ENCODE measurements at places on chromosomes 2 and 18. TPM values are rescaled to one million over a fixed set of nuclear protein-coding genes. Genes with fewer than 3 reads are reported as not detected.

DNA sequence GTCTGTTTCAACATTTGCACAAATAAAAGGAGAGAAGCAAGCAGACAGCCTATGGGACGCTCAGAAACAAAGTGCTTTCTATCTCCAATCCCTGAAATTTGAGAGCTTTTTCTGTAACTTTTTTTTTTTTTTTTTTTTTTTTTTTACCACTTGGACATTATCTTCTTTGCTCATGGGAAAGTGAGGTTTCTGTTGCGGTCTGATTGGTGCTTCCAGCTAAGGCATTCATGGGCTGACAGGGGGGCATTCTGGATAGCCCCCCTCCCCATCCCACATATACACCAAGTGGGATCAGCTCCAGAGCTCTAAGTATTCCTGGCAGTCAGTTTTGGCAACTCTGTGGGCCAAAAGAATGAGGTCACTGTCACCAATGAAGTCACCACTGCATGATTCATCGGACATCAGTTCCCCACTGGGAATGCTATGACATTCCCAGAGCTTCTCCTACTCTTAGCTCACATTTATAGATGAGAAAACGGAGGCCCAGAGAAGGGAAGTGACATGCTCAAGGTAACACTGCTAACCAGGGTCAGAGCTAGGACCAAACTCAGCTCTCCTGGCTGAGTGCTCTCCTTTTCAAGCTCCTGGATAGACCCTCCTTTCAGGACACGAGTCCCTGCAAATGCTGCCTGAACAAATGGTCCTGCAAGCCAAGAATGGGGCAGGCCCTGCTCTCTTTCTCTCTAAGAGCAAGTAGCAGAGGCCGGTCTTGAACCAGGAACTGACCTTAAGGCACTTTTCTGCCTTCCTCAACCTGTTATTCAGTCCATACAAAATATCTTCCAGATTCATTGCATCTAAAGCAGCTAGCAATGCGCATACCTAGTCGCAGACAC lies 61.3 kb downstream of the TMEM247 start:
- H3K36me3 ChIP-seq: no peaks in the 10 kb centered on the region
- H3K4me3 ChIP-seq: no peak overlapping the region
- 0 out of 2 replicates have a peak, but pooled peaks cover 6% of the 10 kb centered on the region for H3K4me1 ChIP-seq

- H3K27me3 ChIP-seq: no peaks in the 10 kb centered on the region
- H3K4me1 ChIP-seq: no peaks in the 10 kb centered on the region
- DNase-seq: no peak
- H3K36me3 ChIP-seq: no peaks in the 10 kb centered on the region
- H3K27ac ChIP-seq: no peak overlapping the region
Observed at GRCh38 chr2:216590780-216591179, 42.4 kb upstream of the IGFBP2 start.

DNA sequence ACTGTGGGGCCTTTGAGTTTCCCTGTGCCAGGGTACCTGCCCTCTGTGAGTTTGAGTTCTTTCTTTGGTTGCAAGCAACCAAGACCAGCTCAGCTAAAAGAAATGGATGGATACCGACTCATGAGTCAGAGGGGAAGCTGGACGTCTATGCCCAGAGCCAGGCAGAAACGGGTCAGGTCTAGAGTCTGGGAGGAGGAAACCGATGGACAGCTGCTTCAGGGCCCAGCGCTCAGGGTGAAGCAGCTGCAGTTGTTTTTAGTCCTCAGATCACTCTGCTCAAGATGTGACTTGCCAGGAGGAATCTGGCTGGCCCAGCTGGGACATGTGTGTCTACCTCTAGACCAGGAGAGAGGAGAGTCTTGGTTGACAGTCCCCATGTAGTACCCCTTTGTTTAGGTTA lies 10.1 kb upstream of the TYMS start:
- no peak overlapping the region for H3K4me3 ChIP-seq
- DNase-seq: no peak
- no peak overlapping the region for H3K27ac ChIP-seq
- H3K4me1 ChIP-seq: no peaks in the 10 kb centered on the region

DNA sequence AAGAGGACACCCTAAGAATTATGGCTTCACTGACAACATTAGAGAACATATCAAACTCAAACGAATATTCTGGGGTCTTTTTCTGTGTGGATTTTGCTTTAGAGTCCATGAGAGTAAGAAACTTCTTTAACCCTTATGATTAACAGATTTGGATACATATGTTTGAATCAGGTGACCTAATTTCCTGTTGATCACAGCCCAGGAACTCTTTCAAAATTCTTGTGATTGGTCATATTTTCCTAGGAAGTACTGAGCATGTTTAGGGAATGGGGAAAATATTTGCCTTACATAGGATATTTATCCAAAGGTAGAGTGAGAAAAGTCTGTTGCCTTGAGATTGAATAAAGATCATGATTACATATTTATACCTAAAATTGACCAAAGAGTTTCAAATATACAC lies 160.0 kb downstream of the KCNH7 start:
- H3K4me1 ChIP-seq: no peaks in the 10 kb centered on the region
- no peak for DNase-seq
- no peak overlapping the region for H3K27ac ChIP-seq
- no peaks in the 10 kb centered on the region for H3K27me3 ChIP-seq

DNA sequence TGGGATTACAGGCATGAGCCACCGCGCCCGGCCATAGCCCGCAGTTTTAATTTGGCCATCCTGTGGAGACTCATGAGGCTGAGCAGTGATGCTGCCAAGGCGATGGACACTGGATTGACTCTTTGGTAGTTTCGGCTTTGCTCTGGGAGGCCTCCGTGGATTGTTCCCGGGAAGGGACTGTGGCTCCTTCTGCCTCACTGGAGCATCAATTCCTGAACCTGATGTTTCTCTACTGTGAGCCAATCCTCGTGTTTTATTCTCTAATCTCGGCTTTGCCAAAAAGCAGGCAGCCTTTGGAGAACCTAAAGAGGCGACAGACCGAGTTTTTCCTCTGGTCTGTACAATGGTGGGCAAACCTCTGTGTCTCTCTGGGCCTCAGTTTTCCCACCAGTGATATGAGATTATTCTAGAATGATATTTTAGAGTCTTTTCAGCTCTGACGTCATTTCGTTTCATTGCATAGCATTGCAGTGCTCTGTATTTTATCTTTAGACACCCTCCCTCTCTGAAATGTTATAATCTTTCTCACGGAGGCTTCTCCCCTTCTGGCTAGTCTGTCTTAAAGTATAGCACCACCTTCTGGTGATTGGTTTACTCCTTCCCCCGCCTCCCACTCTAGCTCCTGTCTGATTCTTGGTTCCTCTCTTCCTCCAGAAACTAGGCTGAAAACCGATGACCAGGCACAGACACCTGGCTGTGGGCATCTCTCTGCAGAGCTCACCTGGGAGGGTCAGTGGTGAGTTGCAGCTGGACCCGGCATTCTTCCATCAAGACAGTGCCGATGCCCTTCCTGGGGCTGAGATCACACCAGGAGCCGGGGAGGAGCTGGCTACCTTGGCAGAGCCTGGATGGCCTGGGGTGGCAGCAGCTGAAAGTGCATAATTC lies 341.3 kb downstream of the MYCN start:
- H3K27ac ChIP-seq: peak overlapping the region; percentile 42
- peak; percentile 54 for DNase-seq
- peaks cover 4% of the 10 kb centered on the region for H3K4me1 ChIP-seq
- no peaks in the 10 kb centered on the region for H3K27me3 ChIP-seq

GRCh38 chr2:26347286-26347865 lies 787 bp upstream of the ADGRF3 start:
- peak overlapping the region; percentile 66 for H3K4me3 ChIP-seq
- no peaks in the 10 kb centered on the region for H3K36me3 ChIP-seq
- H3K27me3 ChIP-seq: no peaks in the 10 kb centered on the region

DNA sequence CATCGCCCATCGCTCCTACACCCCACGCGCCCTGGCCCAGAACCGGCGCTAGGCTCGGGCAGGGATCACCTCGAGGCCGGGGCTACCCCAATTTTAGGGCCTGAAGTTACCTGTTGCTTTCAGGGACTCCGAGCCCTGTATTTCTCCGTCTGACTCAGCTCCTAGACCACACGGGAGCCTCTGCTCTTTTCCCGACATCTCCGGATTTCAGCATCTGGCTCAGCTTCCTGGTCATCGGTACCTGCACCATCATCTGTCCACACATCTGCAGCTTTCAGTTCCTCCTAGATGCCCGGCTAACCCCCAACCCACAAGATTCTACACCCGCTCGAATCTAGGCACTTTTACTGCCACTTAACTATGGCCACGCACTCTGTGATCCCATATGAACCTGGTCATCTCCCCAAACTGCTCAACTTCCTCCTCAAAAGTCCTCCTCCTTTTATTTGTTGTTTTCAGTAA lies 12.1 kb upstream of the HMSD start:
- no peaks in the 10 kb centered on the region for H3K4me1 ChIP-seq
- no peaks in the 10 kb centered on the region for H3K36me3 ChIP-seq
- no peak for DNase-seq
- no peaks in the 10 kb centered on the region for H3K27me3 ChIP-seq
- H3K27ac ChIP-seq: no peak overlapping the region

DNA sequence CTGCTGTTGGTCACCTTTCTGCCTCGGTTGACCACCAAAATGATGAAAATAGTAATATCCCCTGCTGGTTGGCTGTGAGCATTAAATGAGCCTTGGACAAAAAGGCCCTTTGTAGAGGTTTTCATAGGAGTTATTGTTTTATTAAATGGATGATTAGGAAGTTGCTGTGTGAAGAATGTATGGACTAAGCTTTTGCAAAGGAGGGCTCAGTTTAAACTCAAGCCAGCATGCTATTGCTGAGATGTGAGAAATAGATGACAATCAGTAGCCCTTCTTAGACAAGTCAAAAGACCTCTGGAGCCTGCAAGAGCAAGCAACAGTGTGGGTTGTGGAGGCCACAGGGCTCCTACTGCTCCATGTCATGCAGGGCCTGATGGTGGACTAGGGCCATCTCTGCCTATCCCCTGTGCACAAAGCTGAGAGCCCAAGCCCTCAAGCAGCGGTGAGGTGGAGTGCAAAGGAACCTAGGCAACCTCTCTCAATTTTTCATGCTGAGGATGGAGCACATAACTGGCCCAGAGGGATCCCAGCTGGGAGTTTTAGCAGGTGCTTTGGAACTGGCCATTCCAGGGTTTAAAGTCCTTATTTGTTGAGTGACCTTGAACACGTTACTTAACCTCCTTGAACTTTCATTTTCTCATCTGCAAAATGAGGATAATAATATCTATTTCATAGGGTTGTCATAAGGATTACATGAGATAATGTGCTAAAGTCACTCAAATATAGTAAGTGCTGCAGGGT lies 37.1 kb downstream of the FOSL2 start:
- DNase-seq: no peak
- no peaks in the 10 kb centered on the region for H3K36me3 ChIP-seq
- H3K27me3 ChIP-seq: no peaks in the 10 kb centered on the region
- no peak overlapping the region for H3K4me3 ChIP-seq
- peaks cover under 1% of the 10 kb centered on the region for H3K4me1 ChIP-seq
- no peak overlapping the region for H3K27ac ChIP-seq

- no peak overlapping the region for H3K4me3 ChIP-seq
- H3K27ac ChIP-seq: no peak overlapping the region
- no peak for DNase-seq
Observed at GRCh38 chr18:25284861-25285550, 67.0 kb downstream of the ZNF521 start.

DNA sequence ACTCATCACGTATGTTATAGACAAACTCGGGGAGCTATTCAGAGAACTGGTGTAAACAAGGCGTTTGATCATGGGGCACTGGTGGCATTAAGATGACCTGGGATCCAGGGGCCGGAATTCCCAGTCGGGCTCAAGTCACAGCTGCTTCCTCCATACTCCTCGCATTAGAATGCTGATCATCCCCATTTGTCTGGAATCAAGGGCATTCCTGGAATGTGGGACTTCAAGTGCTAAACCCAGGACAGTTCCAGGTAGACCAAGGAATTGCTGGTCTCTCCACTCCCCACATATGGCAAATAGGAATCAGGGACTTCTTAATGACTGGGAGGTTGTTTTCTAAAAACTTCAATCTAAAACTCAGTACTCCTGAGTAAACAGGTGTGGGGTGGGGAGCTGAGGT lies 355.7 kb upstream of the RAB6C start:
- H3K36me3 ChIP-seq: no peaks in the 10 kb centered on the region
- H3K27me3 ChIP-seq: no peaks in the 10 kb centered on the region
- no peak for DNase-seq
- no peak overlapping the region for H3K27ac ChIP-seq
- no peaks in the 10 kb centered on the region for H3K4me1 ChIP-seq

DNA sequence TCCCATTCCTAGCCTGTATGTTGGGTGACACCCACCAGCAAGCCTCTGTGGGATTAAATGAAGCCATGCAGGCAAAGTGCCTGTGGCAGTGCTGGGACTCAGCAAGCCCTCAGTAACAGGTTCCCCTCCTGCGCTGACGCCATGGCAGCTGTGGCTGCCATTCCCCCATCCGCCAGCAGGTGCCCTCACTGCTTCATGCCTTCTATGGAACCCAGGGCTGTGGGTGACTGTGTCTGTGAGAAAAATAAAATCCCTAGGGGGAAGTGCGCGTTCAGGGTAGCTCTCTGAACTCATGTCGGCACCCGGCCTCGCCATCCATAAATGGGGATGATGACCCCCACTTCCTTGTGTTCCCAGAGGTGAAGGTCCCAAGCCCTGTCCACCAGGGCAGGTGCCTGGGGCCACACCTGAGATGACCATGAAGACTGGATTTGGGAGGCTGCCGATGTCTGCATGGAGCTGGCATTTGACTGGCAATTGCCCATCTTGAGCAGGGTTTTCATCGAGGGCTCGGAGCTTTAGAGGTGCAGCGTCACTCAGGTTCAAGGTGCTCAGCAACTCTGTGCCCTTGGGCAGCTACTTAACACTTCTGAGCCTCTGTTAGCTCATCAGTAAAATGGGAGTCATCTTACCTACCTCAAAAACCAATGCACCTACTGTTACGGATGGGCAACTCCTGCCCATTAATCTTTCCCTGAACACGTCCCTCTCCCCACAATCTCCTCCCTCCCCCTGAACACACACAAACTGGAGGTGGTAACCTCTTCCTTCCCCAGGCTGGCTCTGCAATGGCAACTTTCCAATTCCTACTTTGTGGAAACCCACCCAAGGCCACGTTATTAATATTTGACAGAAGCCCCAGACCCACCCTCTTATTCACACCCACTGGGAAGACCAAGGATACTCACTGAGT lies 2.9 kb upstream of the MAL start:
- H3K4me3 ChIP-seq: no peak overlapping the region
- no peak overlapping the region for H3K27ac ChIP-seq
- H3K27me3 ChIP-seq: no peaks in the 10 kb centered on the region
- DNase-seq: peak; percentile 81
- no peaks in the 10 kb centered on the region for H3K4me1 ChIP-seq
- no peaks in the 10 kb centered on the region for H3K36me3 ChIP-seq

- H3K27ac ChIP-seq: no peak overlapping the region
- H3K27me3 ChIP-seq: no peaks in the 10 kb centered on the region
- no peaks in the 10 kb centered on the region for H3K36me3 ChIP-seq
- no peaks in the 10 kb centered on the region for H3K4me1 ChIP-seq
Observed at GRCh38 chr2:147487286-147487977, 357.4 kb upstream of the ACVR2A start.

Gene SLC9A4
- 1.4 TPM for total RNA-seq

Gene MAP4K4
- total RNA-seq: 263 TPM

Gene HOXD8
- not detected for total RNA-seq

Gene ST6GAL2
- total RNA-seq: not detected

Gene SPHKAP
- not detected for total RNA-seq

Gene CCDC141
- 16.6 TPM for total RNA-seq

Gene GALR1
- not detected for total RNA-seq

All from Caco-2 (cell line).